Stimulated activated CD4-positive, alpha-beta T cell treated with anti-CD3 and anti-CD28 coated beads, Interleukin-1b, Interleukin-23, amount 100 ng/mL, for 4 hours (primary cell): ENCODE measurements at places on chromosomes 5 and 9.

DNA sequence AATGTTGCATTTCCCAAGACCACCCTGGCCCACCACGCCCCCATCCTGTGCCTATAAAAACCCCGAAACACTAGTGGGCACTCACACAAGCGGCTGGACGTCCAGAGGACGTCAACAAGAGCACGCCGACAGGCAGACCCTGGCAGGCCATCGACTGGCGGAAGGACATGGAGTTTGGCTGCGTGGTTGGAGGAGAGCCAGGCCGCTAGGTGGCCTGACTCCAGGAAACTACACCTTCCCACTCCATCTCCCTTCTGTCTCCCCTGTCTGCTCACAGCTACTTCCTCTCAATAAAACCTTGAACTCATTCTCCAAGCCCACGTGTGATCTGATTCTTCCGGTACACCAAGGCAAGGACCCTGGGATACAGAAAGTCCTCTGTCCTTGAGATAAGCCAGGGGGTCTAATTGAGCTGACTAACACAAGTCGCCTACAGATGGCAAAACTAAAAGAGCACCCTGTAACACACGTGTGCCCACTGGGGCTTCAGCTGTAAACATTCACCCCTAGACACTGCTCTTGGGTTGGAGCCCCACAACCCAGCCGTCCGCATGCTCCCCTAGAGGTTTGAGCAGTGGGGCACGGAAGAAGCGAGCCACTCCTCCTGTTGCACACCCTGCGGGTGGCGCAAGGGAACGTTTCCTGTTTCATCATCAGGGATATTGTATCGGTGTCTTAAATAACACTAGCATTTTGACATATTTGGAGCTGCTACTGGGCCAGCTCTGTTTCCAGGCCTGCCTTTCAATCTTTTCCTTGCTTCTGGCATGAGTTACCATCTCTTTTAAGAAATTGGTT, 54.5 kb upstream of the TAF11L2 start:
- DNase-seq, result no peak

GRCh38 chr5:112006721-112007120, 249.7 kb upstream of the NREP start:
- no peak for DNase-seq

- no peak for DNase-seq
These were observed 1.6 kb downstream of the ANXA2R start for GRCh38 chr5:43038496-43038989.

DNA sequence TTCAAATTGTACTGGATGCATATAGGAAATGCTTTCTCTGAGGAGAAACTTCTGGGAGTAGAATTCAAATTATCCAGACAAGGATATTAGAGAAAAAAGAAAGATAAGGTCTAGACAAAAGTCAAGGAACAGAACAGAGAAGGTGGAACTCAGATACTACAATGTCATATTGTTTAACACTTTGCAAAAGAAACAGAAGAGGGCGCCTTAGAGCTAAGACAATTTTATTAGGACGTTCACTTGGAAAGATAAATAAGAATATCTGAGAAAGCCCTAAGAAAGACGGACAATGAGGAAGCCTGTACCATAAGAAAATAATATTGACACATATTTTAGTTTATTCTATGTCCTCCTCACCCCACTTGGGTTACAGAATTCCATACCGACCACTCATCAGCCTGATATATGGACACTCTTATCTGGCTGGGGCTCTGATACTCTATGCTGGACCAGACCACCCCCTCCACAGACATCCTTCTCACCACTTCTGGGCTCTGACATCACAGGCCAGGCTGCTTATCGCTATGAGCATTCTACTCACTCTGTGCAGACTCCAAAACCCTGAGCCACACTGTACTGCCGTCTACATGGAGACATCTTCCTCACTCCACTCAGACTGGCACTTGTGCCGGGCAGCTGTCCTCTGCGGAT, 9.1 kb upstream of the AK3 start:
- DNase-seq, result no peak

GRCh38 chr5:969408-969839, 39.2 kb upstream of the NKD2 start:
- DNase-seq, result no peak

GRCh38 chr9:86605303-86605702, 251.1 kb upstream of the TUT7 start:
- DNase-seq, result no peak

DNA sequence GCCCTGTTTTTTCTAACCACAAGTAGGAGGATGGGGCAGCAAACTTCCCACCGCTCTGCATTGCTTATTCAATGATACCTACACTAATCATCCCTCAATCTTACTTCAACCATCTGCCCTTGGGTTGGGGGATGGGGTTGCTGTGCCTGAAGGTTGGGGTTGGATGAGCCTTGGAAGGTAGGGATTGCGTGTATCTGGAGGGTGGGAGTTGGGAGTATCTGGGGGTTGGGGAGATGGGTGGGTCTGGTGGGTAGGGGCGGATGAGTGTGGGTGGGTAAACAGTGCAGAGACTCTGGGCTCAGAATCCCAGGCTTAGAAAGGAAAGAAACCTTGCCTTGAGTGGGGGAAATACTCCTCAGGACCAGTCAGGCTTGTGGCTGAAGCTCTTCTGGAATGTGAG, 467.4 kb downstream of the DIRAS2 start:
- no peak for DNase-seq

DNA sequence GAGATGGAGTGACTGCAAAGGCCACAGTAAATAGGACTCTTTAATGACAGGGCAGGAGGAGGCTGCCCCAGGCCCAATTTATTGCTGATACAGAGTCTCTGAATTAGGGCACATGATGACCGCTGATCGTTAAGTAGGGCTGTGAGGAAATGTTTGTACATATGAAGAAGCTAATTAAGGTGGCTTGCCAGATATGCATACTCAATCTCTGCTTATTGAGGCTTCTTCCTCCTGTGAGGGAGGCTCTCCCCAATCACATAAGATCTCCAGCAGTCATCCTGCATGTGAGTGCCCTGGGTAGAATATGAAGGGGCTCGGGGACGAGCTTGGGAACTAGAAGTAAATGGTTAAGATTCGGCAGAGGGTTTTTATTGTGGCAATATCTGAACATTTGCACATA, 8.2 kb upstream of the CD180 start:
- no peak for DNase-seq

DNA sequence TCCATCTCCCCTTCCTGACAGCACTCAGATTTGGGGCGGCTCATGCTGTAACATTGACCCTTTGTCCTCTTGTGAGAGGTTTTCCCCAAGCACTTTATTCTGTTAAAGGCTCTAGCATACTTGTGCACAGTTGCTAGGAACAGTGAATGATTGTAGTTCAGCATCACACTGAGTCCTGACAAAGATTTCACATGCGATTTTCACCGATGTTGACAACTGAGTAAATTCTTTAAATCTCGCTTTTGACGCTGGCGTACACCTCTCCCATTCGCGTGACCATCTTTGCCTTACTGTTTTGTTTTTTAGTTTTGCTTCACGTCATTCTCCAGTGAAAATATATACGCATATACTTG, 780 bp downstream of the CDC37L1 start:
- no peak for DNase-seq

- no peak for DNase-seq
These were observed 81.6 kb downstream of the PLPP1 start for GRCh38 chr5:55453211-55453610.

GRCh38 chr9:14993901-14994554, 83.8 kb upstream of the FREM1 start:
- DNase-seq, result no peak
